Stimulated activated CD4-positive, alpha-beta T cell treated with anti-CD3 and anti-CD28 coated beads, TNF-alpha, amount 100 ng/mL, for 4 hours (primary cell): ENCODE measurements at places on chromosomes 1 and 21.

DNA sequence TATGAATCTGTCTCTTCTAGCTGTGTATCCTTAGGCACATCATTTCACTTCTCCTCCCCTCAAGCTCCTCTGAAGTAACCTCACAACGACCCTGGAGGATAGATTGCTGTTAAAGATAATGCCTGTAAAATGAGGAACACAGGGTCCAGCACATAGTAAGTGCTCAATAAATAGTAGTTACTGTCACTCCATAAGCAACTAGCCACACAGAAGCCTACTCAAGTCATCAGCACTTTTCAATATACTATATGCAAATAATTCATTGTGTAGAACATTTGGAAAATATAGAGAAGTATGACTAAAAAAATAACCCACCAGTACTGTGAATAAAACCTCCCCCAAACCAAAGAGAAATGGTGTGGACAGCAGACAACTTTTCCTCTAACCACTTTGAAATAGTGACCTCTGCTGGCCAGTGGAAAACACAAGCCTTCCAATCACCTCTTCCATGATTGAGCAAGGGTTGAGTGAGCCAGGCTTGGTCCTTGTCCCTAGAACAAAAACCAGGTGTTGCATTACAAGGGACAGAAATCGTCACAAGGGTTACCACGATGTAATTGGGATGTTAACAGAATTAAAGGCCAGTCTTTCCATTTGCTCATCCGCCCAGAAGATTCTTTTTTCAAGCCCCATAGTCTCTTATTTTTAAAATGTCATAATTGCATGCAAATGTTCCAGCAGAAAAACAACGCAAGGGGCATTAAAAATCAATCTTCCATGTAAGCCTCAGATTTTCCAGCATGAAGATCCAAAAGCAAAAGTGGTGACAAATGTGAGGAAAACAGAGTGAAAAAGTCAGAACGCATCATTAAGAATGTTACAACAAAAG lies 15.7 kb upstream of the GLIS1 start:
- no peak for DNase-seq

GRCh38 chr1:153550827-153551500 lies 1.9 kb upstream of the S100A3 start:
- no peak for DNase-seq

GRCh38 chr1:79693441-79694114 lies 687.0 kb upstream of the ADGRL4 start:
- DNase-seq = no peak

DNA sequence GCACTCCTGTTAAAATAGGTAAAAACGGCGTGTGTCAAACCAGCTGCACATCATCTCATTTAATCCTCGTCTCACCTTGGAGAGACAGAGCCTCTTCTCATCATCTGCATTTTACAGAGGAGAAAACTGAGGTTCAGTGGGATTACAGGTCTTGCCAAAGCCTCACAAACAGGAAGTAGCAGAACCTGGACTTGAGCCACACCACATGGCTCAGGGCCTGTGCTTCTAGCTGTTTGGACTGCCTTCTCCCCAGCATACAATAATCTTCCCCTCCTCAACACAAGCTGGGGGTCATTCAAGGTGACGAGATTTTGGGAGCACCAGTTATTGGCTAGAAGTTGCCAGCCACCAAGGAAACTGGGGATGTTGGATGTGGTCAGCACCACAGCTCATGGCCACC lies 167.9 kb upstream of the ZC3H12A start:
- no peak for DNase-seq

- DNase-seq = no peak
Observed at GRCh38 chr1:234602334-234603220, 7.4 kb downstream of the IRF2BP2 start.

- DNase-seq = no peak
Observed at GRCh38 chr1:155326631-155327037, 5.9 kb downstream of the RUSC1 start.

- DNase-seq = no peak
Observed at GRCh38 chr21:45817345-45817744, 164.2 kb upstream of the COL6A1 start.

DNA sequence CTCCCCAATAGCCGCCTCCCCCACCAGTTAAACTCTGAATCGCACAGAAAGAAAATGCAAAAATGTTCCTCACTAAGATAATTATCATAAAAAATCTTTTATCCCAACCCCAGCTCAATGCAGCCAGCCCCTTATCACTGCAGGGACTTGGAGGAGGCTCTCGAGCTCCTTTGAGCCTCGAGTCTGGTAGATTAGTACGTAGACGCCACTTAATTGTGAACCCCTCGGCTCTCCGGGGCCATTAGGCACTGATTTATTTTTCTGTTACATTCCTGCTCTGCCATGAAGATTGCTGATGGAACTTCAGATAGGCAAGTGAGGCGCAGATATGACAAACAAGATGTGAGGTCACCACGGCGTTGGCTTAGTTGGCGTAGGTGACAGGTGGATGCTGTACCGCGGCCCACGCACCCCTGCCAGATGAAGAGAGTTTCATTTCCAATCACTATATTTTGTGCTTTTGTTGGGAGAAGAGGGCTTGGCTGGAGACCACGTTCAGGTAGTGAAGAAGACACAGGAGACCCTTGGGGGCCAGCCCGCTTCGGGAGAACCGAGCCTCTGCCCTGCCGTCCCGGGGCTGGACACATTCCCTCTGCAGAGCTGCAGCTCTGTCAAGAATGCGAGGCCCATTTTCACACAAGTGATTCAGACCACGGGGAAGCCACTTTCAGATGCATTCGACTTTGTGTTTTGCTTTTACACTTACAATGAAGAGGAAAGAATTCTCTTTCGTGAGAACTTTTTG lies 55.9 kb upstream of the ARHGEF16 start:
- DNase-seq = no peak

- DNase-seq = no peak
Observed at GRCh38 chr1:157992031-157992832, 1.2 kb upstream of the KIRREL1 start.

GRCh38 chr21:40517646-40518045 lies 329.3 kb downstream of the DSCAM start:
- no peak for DNase-seq

GRCh38 chr1:15214527-15214926 lies 32.5 kb upstream of the FHAD1 start:
- DNase-seq = no peak

DNA sequence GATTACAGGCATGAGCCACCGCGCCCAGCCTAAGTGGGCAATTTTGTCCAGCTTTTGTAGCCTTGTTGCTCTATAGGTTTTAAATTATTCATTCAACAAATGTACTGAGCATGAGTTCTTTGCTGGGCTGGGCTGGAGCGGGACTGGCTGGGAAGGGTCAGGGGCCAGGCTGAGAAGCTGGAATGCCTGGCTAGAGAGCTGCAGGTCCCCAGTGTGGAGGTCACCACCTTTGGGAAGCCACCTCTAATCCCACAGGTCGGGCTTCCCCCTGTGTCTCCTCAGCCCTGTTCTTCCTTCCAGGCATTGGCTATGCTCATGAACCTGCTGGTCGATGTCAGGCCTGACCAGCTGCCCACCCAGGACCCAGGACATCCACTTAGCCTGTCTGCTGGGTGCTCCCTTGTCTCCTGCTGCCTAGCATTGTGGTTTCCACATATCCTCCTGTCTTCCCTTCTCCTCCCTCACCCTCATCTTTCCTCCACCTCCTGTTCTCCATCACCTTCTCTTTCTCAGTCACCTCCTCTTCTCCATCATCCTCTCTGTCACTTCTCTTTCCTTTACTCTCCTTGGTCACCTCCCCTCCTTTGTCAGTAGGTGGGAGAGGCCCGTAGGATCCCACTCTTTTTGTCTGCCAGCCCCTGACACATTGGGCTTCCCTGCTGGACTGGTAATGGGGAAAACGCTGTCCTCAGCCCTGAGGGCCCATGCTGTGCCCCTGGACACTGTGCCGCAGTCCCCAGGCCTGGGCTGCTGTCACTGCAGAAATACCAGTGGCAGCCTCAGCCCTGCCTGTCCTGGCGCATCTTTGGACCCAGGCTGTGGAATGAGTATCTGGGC lies 23.8 kb downstream of the SERINC2 start:
- DNase-seq = no peak

- no peak for DNase-seq
Observed at GRCh38 chr1:230273141-230273710, 152.9 kb downstream of the PGBD5 start.

DNA sequence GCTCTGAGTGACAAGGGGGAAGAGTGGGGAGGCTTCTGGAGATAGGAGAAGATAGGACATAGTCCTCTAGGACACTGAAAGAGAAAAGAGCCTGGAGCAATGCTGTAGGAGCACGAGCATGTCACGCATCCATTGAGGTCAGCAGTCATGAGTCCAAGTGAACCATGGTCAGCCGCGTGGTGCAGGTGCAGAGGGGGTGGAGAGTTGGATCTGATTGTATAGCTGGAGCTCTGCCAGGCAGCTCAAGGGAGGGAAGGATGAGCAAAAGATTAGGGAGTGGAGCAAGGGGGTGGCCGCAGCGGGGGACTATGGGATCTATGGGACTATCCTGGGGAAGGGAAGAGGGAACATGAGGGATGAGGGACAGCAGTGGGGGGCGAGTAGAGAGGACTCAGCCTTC lies 14.0 kb downstream of the PADI1 start:
- DNase-seq = no peak

GRCh38 chr1:203421246-203421645 lies 54.4 kb upstream of the PRELP start:
- no peak for DNase-seq

DNA sequence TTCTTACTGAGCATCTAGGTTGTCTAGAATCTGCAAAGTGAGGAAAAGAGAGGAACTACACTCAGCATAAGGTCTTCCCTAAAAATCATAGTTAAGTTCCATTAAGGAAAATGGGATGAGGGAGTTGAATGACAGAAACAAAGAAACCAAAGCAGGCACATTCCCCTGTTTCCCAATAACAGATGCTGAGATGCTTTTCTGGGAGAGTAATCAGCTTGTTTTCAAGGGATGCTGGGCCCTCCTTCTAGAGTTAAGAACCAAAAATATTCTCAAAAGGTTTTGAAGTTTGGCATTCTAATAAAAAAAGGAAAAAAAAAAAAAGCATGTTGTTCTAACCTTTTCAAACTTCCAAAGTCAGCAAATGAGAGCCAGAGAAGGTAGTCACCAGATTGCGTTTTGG lies 105.2 kb upstream of the ZNF648 start:
- DNase-seq = no peak

GRCh38 chr1:169105434-169106094 lies 926 bp upstream of the ATP1B1 start:
- DNase-seq = peak; percentile 17

- DNase-seq = no peak
Observed at GRCh38 chr1:192766876-192767275, 42.0 kb upstream of the RGS2 start.

DNA sequence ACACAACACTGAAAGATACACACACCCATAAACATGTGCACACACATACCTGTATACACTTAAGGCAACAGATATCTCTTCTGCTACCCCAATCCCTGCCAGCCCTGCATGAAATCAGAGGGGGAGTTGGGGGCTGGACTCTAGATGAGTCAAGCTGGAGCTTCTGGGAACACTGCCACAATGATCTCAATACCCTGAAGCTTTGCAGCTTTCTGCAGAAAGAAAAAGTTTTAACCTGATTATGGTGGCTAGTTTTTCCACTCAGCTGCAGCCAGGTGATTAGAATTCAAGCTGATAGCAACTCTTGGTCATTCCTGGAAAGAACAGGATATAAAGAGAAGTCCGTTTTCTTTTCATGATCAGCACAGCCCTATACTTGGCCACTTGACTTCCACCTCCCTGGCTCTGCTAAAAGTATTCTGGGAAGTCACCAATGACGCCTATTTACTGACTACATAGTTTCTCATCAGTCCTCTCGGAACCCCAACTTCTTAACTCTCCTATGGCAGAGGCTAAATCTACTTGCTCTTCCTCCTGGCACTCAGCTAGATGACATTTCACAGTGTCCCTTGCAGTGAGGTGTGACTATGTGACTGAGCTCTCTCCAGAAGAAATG lies 20.7 kb upstream of the DNASE2B start:
- DNase-seq = no peak

DNA sequence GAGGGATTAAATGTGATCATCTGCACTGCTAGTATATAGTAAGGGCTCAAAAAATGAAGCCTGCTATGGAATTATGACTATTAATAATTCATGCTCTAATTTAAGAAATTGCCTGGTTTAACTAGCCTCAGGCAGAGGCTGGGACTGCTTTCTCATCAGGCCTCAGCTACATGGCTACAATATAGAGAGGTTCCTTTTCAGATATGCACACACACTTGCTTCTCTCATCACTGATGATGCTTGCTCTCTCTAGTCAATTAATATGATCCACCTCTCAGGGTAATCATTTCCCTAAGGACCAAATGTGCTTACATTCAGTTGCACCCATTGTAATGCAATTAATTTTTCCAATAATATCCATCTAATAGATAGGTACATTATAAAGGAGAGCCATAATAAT lies 324.9 kb upstream of the ST6GALNAC5 start:
- no peak for DNase-seq

DNA sequence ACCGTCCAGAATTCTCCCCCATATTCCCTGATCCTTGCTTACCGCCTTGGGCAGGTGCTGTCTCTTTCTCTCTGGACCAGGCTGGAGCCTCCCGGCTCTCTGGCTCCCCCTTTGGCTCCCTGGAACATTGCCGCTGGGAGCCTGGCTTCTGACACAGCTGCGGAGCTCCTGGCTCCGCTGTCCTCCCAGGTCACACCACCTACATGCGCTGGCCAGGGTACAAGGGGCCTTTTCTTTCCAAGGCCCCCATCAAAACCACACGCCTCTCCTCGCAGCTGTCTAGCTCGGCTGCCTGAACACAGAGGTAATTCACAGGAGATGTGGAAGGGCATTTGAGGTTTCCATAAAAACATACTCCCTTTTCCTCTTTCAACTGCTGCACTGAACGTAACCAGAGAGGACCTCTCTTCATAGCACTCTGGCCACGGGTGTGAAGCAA lies 7.5 kb upstream of the ZNF648 start:
- no peak for DNase-seq

DNA sequence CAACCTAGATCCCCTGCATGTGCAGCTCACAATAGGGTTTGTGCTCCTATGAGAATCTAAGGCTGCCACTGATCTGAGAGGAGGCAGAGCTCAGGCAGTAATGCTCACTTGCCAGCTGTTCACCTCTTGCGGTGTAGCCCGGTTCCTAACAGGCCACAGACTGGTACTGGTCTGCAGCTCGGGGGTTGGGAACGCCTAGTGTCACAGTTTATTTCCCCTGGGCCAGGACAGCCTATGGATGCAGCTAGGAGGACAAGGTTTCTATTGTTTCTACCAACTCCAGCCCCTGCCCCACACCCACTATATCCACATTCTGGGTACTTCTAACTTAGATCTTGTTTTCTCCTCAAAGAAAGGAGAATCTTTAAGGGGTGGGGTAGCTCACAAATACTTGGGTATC lies 58.7 kb upstream of the PRRC2C start:
- DNase-seq = no peak

- DNase-seq = no peak
Observed at GRCh38 chr1:156904187-156904959, 10.9 kb downstream of the PEAR1 start.

GRCh38 chr1:56799605-56800400 lies 19.4 kb downstream of the FYB2 start:
- DNase-seq = no peak
